ENCODE measurements at places on chromosomes 3 and 15.
A peak's percentile ranks its signal among the peaks of the same experiment; 100 is the strongest.

DNA sequence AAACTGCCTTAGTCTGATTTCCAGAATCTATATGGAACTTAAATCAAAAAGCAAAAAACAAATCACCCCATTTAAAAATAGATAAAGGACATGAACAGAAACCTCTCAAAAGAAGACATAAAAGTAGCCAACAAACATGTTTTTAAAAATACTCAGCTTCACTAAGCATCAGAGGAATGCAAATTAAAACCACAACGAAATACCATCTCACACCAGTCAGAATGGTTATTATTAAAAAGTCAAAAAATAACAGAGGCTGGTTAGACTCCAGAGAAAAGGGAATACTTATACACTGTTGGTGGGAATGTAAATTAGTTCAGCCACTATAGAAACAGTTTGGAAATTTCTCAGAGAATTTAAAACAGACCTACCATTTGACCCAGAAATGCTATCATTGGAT lies 367.9 kb downstream of the ZIC4 start:
- DNase-seq = no peak

DNA sequence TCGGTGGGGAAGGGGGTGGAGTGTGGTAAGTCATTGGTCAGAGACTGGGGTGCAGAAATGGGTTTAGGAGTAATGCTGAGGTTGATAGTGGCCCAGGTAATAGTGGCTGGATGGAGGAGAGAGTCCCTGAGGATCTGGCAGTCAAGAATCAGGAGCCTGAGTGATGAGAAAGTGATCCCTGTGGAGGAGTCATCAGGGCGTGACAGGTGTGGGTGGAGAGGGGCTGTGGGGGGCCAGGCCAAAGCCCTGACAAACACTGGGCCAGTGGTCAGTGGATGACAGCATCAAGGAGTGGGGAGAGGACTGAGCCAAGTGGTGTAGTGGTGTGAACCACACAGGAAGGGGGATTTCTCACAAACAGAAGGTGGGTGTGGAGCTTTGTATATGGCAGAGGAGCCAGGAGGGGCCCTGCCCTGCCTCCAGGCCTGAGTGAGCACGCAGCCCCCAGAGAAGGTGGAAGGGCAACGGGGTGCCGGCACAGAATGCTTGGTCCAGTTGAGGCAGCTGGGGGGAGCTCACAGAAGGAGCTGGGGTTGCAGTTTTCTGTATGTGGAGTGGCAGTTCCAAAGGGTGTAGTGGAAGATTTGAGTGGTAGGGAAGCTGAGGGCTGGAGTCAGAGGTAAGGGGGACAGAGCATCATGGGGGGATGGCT lies 77.1 kb downstream of the SPSB4 start:
- DNase-seq = no peak

- DNase-seq = no peak
Measured at GRCh38 chr15:25717127-25717456, 146.0 kb downstream of the ATP10A start.

DNA sequence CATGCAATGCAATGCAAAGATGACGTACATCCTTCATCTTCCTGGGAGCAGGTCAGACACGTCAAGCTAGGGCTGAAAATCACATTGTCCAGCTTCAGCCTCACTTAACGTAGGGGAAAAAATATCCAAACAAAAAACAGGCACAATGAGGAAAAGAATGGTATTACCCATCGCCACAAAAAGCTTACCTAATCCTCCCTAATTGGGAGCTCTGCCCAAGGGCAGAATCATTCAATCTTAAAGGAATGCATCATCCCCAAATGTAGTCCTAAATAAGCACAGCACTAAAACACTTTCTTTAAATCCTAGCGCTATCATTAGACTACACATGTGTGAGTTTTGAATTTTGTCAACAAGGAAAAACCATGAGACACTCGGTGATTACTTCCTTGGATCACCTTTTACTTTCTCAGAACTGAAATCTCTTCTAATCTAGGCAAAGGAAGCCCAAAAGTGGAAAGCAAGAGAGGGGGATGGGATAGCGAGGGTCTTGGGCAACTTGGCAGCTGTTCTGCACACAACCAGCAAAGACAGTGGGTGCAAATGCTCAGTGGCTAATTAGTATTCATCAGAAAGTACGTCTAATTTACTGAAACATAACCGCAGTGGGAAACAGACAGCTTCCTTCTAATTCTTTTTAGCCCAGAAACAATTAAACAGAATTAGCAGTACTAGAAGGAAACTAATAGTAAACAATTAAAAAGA lies 87.4 kb downstream of the ADAMTS9 start:
- DNase-seq = no peak

GRCh38 chr3:129549006-129549800 lies 6.2 kb downstream of the H1-8 start:
- no peak for DNase-seq

DNA sequence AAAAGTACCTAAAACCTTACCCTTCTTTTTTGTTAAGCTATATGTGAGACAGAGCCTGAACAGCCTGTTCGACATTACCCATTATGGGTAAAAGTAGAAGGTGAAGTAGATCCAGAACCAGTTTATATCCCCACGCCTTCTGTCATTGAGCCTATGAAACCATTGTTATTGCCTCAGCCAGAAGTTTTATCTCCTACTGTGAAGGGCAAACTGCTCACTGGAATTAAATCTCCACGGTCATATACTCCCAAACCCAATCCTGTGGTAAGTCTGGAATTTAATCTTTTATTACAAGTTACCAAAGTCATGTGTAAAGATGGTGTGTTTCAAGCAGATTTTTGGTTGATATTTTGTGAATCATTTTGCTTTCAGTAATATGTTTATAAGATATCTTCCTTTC lies 47.1 kb upstream of the MAPKBP1 start:
- DNase-seq = no peak

GRCh38 chr3:10309736-10310135 lies 11.2 kb downstream of the SEC13 start:
- no peak for DNase-seq

GRCh38 chr3:98269846-98270245 lies 5.8 kb downstream of the OR5H6 start:
- no peak for DNase-seq

DNA sequence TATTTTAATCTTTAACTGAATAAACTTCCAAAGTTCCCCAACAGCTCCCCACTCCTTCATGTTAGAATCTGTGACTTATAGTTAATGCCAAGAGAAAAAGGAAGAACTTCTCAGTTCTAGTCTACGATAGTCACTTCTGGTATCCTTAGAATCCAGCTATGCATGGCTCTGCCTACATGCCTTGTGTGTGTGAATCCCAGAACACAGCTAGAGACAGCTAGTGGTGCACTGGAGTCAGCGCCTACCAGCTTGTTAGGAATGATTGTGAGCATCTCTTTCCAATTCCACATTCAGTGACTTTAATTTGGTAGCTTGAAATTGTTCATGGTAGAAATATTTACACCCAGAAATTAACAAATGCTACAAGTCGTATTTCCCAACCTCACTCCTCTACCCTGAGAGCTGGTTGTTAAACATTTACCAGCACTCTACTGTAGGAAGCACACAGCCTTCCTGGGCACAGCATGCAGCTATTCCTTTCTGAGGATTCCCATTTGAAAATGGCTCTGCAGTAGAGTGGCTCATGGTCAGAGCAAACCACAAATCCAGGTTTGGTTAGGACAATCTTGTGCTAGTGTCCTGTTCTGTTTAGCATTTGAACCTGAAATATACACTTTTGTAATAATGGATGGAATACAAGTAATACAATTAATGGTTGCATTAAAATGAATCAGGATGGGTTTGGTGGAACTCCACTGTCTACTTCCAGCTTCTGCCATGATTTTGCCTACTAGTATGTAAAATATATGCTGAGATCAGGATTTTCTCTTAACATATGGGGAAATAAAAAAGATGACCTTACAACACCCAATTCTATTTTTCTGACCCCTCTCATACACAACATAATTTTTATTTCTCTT lies 371.0 kb upstream of the GBE1 start:
- no peak for DNase-seq

- no peak for DNase-seq
Measured at GRCh38 chr3:10774825-10775224, 41.2 kb upstream of the SLC6A11 start.

GRCh38 chr15:57215326-57215725 lies 161.0 kb upstream of the CGNL1 start:
- no peak for DNase-seq

DNA sequence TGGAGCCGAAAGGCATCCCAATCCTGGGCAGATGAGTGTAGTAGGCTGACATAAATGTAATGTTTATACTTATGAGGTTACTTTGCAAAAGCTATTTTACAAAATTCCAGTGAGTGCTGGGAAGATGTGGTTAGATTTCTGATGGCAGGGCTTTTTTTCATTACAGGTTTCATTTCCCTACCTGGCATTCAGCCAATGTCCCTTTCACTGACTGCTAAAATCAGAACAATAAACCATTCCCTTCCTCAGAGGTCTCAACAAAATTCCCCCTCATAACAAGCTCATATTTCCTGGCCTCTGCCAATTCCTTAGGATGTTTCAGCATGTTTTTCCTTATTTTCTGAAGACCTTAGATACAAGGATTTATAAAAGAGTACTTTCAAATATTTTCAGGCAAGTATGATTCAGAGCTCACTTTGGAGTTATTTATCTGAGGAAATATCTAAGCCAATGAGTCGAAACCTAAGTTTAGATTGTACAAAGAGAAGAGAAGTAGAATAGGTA lies 40.9 kb upstream of the CCDC80 start:
- no peak for DNase-seq

GRCh38 chr3:43866529-43867353 lies 176.0 kb downstream of the ABHD5 start:
- no peak for DNase-seq

GRCh38 chr3:134795746-134796280 lies 753 bp downstream of the EPHB1 start:
- no peak for DNase-seq

- DNase-seq = no peak
Measured at GRCh38 chr3:123831420-123831819, 52.7 kb downstream of the MYLK start.

GRCh38 chr3:153115326-153115725 lies 46.7 kb upstream of the RAP2B start:
- DNase-seq = no peak

GRCh38 chr3:19471138-19471537 lies 322.8 kb downstream of the KCNH8 start:
- no peak for DNase-seq

DNA sequence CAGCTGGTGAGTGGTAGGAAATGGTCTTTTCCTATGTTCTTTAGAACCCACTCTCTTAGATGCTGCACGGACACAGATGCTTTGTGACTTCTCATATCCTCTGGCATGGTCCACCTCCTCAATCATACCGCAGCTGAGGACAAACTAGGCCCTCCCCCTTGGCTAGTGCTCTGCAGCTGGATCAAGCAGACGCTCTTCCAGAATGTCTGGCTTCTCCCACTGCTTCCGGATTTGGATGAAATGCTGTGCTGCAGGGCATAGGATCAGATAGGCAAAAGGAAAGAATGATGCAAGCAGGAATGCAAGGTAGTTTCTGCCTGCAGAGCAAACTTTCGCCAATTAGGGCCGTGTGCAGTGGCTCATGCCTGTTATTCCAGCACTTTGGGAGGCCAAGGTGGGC lies 75.7 kb upstream of the SLC4A7 start:
- peak; percentile 33 for DNase-seq

- no peak for DNase-seq
Measured at GRCh38 chr3:138688871-138689299, 80.3 kb downstream of the FAIM start.

DNA sequence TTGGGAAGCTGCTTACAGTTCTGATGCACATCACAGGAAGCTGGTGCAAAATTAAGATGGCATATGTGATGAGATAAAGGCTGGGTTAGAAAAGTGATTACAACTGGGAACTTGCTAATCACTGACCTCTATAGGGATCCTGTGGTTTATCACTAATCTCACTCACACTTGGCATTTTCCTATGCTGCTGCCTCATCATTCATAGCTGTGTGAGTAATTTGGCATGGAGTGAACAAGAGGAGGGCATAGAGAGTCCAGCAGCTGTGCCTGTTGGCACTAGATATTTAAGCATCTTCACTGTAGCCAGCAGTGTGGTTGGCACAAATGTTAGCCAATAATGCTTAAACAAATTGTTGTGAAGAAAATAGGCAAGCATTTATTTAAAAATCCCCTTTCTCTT lies 217.7 kb upstream of the CGNL1 start:
- no peak for DNase-seq

GRCh38 chr15:26806151-26806550 lies 33.3 kb upstream of the GABRB3 start:
- no peak for DNase-seq

DNA sequence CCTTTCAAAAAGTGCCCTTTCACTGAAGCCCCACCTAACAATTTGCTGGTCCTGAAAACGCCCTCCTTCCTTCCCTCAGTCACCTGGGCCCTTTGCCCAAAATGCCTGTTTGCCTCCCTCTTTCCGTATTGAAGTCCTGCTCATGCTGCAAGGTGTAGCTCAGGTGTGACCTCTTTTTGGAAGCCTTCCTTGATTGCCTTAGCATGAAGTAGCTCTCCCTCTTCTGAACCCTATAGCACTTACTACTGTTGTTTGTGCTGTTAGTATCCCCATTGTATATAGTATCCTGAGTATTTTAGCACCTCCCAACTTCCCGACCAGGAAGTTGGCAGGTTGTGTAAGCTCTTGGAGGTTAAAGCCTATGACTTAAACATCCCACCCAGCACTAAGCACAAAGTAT lies 1.7 kb downstream of the PLS1 start:
- no peak for DNase-seq

DNA sequence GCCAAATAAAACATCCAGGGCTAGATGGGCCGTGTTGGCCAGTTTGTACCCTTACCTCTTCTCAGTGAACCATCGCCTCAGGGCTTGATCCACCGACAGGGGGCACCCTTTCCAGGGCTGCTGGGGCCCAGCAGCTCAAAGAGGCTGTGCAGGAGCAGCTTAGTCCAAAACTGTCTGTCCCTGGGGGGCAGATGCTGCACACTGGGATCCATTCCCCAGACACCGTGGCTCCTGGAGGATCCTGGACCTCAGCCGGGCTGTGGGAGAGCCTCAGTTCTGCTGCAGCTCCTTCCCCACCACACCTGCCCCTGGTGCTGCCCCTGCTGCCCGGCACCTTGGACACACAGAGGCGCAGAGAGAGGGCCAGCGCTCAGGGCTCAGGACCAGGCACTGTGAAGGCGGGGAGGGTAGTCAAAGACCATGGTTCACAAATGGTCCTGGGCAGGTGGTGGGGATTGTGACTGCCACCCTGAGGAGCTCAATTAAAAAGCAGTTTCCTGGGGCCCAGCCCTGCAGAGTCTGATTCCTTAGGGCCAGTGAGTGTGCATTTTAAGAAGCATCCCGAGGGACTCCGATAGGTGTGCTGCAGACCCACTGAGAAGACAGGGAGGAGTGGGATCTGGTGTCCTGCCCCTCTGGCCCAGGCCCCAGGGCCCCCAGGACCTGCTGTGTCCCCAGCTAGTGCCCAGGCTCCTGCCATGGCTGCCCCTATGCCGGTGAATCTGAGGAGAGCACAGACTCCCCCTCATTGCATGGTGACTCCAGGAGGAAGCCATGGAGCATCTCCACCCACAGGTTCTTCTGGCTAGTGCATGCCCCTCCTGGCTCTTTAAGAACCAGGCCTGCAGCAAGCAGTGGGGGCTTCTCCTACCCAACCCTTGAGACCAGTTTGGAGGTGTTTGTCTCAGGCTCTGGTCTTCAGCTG lies 86.5 kb upstream of the PRR20G start:
- DNase-seq = peak; percentile 5

- DNase-seq = no peak
Measured at GRCh38 chr3:24046214-24046613, 101.1 kb downstream of the NR1D2 start.

GRCh38 chr3:146536681-146537080 lies 7.7 kb downstream of the PLSCR1 start:
- no peak for DNase-seq

- DNase-seq = no peak
Measured at GRCh38 chr3:60854791-60855190, 396.5 kb downstream of the FHIT start.
